Upper lobe of left lung (tissue), 6 donors: ENCODE measurements at places on chromosomes 3 and 15.

DNA sequence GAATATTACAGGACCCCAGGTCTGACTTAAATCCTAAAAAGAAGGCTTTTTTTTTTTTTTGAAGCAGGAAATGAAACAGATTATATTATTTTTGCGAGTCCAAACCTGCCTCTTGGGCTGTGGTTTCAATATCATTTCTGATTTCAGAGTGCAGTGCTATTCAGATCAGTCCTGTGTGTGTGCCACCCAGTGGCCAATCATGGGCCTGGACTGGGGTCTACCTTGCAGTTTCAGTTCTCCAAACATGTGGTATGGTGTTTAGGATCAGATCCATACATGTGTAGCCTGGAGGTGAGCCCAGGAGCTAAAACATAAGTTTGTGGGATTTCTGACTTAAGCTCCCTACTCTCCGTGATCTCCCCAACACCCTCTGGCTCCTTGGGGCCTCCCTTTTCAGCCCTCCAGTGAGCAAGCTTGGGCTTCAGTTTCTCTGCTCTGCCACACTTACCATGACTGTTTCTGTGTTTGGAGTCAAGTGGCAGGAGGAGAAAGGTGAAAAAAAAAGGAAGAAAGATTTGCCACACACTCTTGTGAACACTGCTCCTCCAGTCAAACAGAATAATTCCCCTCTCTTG, 12.1 kb upstream of the THSD4 start:
- DNase-seq = no peak

- no peak for DNase-seq
Observed at GRCh38 chr15:100898661-100899462, 19.2 kb downstream of the ALDH1A3 start.

DNA sequence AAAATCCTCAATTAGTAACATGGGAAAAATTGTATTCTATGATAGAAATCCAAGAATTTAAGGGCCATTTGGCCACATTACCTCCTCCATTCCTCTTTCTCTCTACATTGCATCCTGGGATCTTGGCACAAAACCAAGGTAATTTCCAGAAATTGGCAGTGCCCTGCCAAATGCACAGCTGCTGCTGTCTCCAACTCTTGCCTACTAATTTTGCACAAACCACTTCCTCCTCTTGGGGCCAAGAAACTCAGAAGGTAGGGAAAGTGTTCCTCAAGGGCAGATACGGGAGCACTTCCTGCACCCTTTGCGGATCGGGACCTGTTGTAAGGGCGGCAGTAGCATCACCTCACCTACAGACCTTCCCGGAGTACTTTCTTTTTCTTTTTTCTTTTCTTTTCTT, 57.8 kb downstream of the MAP3K13 start:
- DNase-seq = peak; percentile 74

DNA sequence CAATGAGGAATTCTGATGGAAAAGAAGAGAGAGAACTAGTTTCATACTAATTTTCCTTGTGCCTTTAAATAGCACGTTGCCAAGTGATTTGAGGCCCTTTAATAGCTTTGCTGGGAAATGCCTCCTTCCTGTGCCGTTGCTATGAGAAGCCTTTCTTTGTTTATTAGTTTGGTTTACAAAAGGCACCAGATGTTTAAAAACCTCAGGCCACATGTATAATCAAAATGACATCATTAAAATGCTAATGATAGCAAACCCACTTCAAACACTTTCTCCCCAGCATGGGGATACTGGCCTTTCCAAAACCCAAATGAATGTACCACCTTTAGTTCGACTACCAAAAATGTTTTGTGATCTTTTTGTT, 50.0 kb upstream of the TBC1D23 start:
- DNase-seq = no peak

- no peak for DNase-seq
Observed at GRCh38 chr3:106842151-106842550, 535.1 kb upstream of the CCDC54 start.
